ENCODE measurements at places on chromosomes 3 and 15.

DNA sequence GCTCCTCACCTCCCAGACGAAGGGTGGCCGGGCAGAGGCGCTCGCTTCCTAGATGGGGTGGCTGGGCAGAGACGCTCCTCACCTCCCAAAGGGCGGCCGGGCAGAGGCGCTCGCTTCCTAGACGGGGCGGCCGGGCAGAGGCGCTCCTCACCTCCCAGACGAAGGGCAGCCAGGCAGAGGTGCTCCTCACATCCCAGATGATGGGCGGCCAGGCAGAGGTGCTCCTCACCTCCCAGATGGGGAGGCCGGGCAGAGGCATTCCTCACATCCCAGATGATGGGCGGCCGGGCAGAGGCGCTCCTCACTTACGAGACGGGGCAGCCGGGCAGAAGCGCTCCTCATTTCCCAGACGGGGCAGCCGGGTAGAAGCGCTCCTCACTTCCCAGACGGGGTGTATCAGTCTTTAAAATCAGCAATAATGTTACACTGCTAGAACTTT is 19.4 kb upstream of the CCNL1 start:
- DNase-seq, result no peak

DNA sequence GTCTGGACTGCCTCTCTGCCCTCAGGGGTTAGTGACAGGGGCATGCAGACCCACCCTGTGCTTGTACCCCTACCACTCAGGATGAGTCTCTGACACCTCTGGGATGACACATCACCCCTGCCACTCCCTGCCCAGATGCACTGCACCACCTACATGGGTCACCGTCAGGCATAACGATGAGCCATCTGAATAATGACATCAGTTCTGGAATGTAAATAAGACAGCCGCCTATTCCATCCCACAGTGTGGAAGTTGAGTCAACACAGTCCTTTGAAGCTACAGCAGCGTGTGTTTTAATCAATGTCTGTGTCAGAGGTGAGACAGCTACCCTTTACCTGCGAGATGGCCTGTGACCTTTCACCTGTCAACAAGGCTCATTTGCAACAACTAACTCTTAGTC is 268.7 kb upstream of the ARRDC4 start:
- DNase-seq, result no peak

- no peak for DNase-seq
Measured at GRCh38 chr3:15290736-15291135, 41.6 kb downstream of the SH3BP5 start.

- no peak for DNase-seq
Measured at GRCh38 chr3:159654183-159655134, 334.2 kb upstream of the IL12A start.

DNA sequence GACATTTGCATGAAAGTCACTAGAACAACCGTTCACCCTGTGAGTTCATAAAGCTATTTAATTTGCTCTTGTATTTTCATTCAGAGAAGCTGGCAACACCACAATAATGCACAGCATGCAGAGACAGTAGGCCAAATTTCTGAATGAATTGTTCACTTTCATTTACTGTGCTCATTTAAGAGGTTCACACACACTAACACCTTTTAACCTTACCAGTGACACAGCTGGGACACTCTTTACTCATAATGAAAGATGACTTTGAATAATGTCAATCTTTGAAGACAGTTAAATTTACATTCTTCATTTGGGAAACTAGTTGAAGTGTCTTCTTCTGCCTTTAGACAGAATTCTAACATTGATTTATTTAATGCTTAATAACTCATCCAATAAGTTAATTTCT is 95.7 kb downstream of the ROBO1 start:
- DNase-seq, result no peak

GRCh38 chr3:143819890-143820289 is 28.4 kb downstream of the SLC9A9 start:
- DNase-seq, result no peak

- DNase-seq, result peak; percentile 87
Measured at GRCh38 chr15:63371297-63371918, 10.2 kb downstream of the CA12 start.

- peak; percentile 46 for DNase-seq
Measured at GRCh38 chr15:60966316-60966715, 262.8 kb downstream of the RORA start.

- no peak for DNase-seq
Measured at GRCh38 chr15:88849376-88850072, 45.8 kb downstream of the HAPLN3 start.

- no peak for DNase-seq
Measured at GRCh38 chr3:9022305-9023225, 59.3 kb upstream of the RAD18 start.

GRCh38 chr3:139119331-139120025 is 74.8 kb upstream of the PRR23C start:
- DNase-seq, result no peak

DNA sequence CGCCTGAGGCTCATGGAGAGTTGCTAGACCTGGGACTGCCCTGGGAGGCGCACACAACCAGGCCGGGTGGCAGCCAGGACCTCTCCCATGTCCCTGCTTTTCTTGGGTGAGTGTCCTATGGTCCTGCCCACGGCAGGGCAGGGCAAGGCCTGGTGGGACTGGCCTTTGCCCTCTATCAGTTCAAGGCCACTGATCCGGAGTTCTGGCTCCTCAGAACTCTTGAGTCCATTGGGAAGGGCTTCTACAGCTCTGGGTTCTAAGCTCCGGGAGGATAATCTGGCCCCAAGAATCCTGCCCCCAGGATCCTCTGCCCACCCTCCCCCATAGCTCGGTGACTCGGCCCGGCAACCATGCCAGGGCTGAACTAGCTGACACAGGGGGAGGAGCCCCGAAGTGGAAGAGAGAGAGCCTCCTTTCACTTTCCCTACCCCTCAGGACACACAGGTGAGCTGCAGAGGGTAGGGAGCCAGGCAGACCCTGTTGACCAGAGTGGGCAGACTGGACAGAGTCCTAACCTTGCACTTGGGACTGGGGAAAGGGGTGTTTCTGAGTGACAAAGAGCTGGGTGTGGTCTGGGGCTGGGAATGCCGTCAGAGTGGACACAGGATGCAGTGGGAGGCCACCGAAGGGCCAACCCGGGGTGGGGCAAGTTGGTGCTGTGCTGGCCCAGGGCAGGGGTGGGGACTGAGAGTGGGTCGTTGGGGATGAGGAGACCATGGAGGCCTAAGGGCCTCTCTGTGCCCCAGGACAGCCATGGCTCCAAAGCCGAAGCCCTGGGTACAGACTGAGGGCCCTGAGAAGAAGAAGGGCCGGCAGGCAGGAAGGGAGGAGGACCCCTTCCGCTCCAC is 664 bp downstream of the PARP3 start:
- peak; percentile 88 for DNase-seq

DNA sequence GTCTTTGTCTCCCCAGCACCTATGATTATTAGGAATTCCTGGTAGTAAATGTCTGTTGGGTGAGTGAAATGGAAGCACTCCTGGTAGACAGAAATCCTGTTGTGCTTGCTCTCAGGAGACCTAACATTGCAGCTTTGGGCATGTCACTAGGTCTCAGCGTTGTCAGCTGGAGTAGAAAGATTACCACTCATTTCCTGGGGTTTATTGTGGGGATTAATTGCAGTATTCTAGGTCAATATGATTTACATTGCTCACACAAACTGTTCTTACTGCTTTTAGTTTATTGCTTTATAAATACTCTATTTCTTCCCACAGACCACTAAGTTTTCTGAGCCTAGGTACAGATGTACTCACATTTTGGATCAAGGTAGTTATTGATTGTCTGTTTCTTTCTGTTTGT is 5.1 kb downstream of the TSEN2 start:
- no peak for DNase-seq

DNA sequence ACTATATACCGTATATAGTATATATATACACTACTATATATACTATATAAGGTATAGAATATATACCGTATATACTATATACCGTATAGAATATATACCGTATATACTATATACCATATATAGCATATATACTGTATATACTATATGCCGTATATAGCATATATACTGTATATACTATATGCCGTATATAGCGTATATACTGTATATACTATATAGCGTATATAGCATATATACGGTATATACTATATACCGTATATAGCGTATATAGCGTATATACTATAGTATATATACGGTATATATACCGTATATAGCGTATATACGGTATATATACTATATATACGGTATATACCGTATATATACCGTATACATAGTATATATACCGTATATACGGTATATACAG is 22.6 kb upstream of the HDGFL3 start:
- DNase-seq, result no peak

DNA sequence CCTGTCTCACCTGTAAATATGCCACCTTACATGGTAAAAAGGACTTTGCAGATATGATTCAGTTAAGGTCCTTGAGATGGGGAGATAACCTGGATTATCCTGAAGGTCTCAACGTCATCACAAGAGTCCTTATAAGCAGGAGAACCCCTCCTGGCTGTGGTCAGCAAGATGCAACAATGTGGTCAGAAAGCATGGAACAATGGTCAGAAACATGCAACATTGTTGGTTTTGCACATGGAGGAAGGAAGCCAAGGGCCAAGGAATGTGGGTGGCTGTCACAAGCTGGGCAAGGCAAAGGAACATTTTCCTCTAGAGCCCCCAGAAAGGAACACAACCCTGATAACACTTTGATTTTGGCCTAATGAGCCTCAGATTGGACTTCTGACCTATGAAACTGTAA is 9.4 kb upstream of the SUMF1 start:
- no peak for DNase-seq

DNA sequence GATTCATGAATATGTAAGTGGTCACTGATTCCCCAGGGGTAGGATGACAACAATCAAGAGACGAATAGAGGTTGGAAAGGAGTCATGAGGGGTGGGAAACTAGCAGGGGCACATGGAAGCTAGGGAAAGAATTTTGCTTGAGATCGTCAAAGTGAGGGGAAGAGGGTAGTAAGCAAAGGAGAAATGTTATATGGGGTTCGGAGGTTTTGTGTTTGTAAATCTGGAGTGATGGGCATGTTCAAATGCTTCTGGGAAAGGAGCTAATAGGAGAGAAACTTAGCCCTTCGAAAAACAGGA is 7.9 kb downstream of the RPL14 start:
- no peak for DNase-seq

DNA sequence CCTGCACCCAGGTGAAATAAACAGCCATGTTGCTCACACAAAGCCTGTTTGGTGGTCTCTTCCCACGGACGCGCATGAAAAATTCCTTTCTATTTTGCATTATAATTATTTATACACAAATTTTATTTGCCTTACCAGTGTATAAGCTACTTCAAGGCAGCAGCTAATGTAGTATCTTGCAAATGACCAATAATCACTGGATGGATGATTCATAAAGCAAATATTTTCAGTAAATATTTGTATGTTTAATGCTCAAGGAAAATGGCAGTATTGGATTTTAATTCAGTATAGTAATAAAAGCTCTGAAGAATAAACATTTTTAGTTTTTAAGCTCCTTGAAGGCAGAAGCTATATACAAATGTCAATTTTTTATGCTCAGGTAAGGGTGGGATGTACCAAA is 158.7 kb upstream of the NANOGP8 start:
- peak; percentile 15 for DNase-seq

GRCh38 chr3:58366699-58367098 is 34.0 kb downstream of the PXK start:
- no peak for DNase-seq

DNA sequence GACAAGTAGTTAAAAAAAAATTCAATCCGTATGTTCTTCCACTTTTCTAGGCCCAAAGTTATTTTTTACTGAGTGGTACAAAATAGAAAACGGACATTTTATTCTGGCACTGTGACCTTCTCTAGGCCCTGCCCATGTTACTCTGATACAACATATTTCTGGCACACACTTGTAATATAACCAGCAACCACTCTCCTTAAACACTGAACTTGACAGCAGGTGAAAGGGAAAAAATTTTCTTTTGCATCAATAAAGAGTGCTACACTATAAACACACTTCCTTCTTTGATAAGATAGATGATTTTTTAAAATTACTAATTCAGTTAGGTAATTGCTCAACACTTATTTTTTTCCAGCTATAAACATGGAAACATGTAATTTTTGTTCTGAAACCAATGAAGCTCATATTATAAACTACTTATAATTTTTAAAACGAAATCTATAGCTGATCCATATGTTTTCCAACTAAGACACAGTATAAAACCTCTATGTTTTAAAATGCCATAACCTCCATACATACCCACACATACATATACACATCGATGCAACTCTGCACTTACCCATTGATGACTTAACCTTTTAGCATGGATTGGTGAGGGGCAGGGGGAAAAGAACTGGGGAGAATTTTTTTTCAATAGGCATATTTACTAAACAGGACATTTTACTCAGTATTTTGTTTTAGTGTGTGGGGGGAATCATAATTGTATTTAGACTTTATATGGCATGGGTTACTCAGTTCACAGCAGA is 5.3 kb upstream of the CTNNB1 start:
- DNase-seq, result no peak

DNA sequence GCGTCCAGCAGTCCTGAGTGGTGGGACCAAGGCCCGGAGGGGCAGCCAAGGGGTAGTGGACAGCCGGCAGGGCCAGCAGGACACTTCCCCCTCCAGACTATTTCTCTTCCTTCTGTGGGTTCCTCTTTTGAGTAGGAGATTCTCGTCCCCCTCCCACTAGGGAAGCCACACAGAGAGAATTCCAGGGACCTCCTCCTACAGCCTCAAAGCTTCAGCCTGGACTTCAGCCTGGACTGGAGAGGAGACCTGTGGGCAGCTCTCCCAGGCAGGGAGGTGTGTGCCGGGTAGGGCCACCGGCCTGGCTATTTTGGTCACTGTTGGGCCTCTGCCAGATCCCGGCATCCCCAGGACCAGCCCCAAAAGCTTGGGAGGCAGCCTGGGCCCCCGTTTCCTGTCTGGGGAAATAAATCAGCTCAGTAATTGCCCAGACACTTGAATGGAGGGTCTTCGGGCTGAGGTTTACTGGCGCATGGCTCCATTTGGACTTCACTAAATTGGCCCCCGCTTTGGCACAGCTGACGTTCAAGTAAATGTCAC is 1.3 kb downstream of the SLC6A6 start:
- DNase-seq, result peak; percentile 64
